Islet precursor cell (in vitro differentiated cells): ENCODE measurements at places on chromosomes 3 and 15.

- DNase-seq = no peak
These were observed 395.5 kb downstream of the FGF12 start for GRCh38 chr3:192331749-192332385.

DNA sequence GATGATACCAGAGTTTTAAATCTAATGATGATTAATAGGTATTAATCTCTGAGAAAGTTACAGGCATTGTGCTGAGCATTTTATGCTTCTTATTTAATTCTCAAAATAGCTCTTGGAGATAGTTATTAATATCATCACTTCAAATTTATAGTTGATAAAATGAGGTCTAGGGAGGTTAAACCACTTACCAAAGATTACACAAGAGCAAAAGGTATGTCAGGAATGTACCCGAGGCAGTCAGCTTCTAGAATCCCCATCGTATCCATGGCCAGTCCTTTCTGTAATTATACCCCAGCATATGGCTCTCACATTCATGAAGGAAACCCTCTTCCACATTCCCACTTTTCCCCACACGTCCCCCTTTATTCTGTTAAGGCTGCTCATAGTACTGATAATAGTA is 421.3 kb downstream of the PYDC2 start:
- no peak for DNase-seq

GRCh38 chr3:42654331-42655201 is 1.1 kb downstream of the ZBTB47 start:
- peak; percentile 89 for DNase-seq

- DNase-seq = no peak
These were observed 127.2 kb upstream of the STT3B start for GRCh38 chr3:31405515-31405914.

GRCh38 chr3:194379651-194380050 is 10.1 kb upstream of the LRRC15 start:
- peak; percentile 34 for DNase-seq

DNA sequence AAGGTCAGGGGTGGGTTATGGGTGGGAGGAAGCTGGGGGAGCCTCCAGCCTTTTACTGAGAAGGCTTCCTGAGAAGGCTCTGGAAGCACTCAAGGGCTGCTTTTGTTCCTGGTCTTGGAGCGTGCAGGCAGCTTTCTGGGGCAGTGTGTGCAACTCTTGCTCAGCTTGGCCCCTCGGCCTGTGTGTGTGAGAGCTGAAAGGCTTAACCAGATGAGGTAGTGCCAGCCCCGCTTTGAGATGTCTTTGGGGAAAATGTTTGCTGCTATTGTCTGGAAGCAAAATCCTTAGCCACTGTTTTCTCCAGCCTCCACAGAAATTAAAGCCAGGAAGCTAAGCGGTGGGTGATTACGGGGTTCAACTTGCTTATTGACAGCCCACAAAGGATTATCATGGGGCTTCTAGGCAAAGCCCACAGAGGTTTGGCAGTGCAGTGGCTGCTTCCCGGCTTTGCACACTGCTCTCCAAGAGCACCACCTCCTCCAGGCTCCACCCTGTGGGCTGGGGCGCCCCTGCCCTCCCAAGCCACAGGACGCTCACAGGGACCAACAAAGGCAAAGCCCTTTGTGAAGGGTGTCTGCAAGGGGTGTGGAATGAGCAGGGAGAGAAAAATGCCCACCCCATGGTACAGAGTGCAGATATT is 121.7 kb upstream of the TLE3 start:
- no peak for DNase-seq

DNA sequence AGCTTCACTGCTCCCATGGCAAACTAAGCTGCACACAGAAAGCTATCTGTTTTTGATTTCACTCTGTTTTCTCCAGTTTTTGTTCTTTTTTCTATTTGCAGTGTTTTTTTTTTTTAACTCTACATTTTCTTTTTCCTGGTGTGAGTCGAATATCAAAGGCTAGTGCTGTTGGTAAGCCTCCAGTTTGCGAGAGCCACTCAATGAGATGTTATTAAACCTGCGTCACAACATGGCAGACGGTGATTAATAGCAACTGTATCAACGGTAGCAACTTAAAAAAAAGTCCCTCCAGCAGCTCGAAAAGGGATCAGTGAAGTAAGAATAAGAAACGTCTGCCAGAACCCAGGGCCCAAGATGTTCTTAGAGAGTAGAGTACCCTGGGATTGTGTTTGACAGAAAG is 84.1 kb downstream of the MEIS2 start:
- DNase-seq = no peak

DNA sequence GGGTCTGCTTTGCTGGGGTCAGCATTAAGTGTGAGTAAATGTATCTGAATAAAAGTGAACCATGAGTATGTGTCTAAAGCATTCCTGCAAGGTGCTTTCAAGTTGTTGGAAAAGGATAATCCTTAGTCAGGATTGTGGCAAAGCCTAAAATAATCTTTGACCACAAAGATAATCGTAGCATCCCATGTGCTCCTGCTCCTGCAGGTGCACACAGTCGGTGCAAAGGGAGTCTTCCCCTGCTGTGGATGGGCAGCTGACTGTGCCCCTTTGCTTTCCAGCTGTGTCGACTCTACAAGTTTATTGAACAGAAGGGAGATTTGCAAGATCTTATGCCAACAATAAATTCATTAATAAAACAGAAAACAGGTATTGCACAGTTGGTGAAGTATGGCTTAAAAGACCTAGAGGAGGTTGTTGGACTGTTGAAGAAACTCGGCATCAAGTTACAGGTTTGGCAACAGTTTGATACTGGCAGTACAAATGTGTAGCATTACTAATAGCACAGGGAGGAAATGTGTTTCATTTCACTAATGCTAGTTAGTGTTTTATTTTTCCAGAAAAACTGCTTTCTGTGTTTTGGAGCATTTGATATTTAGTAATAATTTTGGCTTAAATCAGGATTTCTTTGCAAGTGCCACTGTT is 22.6 kb downstream of the SRP14 start:
- no peak for DNase-seq

DNA sequence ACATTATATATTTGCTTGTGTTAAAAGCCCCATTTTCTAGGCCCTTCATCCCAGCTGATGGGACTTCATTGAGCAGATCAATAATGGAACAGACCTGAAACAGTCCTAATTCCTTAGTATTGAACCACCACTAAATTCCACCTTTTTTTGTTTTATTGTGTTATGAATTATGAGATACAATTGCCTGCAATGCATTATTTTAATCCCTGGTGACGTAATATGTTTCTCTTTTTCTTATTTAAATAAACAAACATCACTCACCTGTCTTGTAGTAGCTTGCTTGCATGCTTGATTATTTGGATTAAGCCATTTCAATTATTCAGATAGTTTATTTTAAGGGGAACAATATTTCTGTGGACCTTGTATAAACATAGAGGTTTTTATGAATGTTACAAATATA is 40.7 kb upstream of the GMNC start:
- no peak for DNase-seq

DNA sequence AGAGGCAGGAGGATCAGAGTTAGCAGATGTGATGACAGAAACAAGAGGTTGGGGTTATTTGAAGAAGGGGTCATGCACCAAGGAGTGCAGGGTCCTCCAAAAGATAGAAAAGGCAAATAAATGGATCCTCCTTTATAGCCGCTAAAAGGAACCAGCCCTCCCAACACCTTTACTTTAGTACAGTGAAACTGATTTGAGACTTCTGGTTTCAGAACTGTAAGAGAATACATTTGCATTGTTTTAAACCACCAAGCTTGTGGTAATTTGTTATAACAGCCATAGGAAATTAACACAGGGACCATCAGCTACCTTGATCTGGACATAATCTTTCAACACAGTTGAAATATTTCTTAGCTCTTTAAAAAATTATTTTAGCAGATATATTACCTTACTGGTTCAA is 166.6 kb downstream of the TIGIT start:
- no peak for DNase-seq

GRCh38 chr15:100330629-100331215 is 11.1 kb downstream of the ADAMTS17 start:
- no peak for DNase-seq

GRCh38 chr3:8301977-8302735 is 199.5 kb upstream of the LMCD1 start:
- DNase-seq = no peak

DNA sequence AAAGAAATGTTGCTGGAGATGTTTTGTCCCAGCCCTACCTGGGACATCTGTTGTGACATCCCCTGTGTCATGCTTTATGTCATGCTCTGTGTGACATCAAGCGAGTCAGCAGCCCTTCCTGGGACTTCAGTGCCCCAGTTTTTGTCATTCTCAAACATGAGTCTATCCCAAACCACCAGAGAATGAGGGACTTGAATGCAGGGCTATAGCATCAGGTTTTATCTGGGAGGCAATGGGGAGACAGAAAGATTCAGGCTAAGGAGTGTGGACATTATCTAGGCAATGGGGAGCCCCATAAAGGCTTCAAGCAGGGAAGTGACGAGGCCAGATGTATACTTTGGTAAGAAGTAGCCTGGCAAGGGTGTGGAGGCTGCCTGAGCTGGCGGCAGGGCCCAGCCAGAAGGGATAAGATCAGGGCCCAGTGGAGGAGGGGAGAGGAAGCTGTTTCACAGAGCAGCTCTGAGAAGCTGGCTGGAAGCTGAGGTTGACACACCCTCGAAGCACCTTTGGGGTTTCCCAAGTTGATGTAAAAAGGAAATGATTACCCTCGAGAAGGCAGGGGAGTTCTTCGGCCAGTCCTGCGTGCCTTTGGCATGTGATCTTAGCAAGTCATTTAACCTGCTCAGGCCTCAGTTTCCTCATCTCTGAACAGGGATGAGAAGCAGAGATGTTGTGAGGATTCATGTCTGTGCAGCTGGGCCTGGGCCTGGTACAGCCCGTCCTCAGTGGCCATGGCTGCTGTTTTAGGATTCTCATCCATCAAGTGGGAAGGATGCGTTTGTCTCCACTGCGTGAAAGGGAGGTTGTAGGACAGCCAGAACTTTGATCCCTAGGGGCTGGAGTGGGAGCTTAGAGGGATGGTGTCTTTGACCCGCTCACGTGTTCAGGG is 34.3 kb downstream of the IRAK2 start:
- DNase-seq = peak; percentile 51

DNA sequence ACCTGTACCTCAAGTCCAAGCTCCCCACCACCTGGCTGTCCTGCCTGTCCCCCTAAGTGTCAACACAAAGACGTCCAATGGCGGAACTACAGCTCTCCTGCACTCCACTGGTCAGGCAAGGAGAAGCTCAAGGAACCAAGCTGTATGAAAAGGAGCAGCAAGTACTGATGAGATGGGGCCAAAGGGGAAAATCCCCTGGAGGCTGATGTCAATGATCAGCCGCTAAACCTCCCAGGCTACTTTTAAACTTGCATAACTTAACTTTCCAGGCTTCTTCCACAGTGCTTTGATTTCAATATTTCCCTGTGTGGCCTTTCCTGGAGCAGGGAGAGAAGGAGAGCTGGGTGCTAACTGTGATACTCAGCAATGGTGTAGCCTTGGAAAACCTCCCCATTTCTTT is 35.0 kb downstream of the TM4SF4 start:
- no peak for DNase-seq
